ENCODE measurements at places on chromosomes 16 and 17.

DNA sequence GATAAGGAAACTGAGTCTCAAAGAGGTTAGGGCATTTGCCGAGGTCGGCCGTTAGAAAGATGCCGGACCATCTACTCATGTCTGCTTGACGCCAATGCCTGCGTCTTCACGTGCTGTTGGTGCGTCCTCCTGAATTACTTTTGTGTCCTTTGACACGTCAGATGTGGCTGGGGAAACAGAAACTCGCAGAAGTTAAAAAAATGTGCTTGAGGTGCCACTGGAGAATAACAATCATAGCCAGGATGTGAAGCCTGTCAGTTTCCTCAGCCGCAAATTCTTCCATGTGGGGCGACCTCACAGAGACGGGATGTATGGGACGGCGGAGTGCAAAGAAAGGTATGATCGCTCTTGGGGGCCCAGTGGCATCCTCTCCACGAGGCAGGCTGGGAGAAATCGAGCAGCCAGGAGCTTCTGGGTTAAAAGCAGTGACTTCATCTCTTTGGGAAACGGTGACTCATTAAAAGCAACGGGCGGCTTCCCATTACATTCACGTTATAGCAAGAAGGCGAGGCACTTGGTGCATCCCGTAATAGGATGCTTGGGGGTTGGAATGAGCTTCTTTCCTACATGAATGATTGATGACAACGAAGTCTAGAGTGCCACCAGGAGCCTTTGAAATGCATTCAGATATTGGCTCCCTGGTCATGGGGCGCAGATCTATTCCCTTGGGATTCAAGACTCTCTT is 67.8 kb downstream of the BMERB1 start:
- no peak for DNase-seq

DNA sequence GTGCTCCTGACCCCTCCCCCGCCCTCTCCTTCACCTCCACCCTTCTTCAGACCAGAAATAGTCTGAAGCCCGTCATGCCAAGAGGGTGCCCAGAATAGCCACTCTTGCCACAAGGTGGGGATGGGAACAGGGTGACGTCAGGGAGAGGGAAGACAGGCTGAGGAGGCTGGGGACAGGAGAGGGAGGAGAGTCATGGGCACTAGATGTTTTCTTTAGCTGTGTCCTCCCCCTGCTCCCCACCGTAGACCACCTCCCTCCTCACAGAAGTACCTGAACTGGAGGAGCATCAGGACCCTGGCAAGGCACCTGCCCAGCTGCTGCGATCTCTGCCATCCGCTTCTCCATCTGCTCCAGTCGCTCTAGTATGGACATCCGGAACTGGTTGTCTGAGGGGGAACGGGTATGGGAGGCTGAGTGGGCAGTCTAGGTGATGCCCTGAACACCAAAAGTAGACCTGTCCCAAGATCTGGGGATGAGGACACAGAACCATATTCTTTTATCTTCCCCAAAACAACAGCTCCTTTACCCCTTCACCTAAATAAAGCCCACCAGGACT is 6.6 kb upstream of the SPAG7 start:
- no peak for DNase-seq

- DNase-seq: no peak
These were observed 4.7 kb downstream of the KRT37 start for GRCh38 chr17:41419716-41420115.

GRCh38 chr17:8542599-8543502 is 87.7 kb downstream of the MYH10 start:
- no peak for DNase-seq

Data from NCI-H345 (cell line).